ENCODE measurements at places on chromosomes 4 and X. TPM values are rescaled to one million over a fixed set of nuclear protein-coding genes. Genes with fewer than 3 reads are reported as not detected.

The SRD5A3 gene
- total RNA-seq: 6.3 TPM

The GAGE13 gene
- total RNA-seq: not detected

The ANKRD17 gene
- 30.1 TPM for total RNA-seq

The SLC10A4 gene
- 0.06 TPM for total RNA-seq

The DMRTC1 gene
- total RNA-seq: not detected

The ITIH6 gene
- not detected for total RNA-seq

The HERC5 gene
- 4.0 TPM for total RNA-seq

The FGF13 gene
- total RNA-seq: 10.5 TPM

The RIPPLY1 gene
- total RNA-seq: not detected

All from bladder microvascular endothelial cell (primary cell).